ENCODE measurements at places on chromosomes 2 and 18.

- no peak for DNase-seq
Observed at GRCh38 chr2:240227538-240228428, 87.3 kb upstream of the OTOS start.

GRCh38 chr2:238458651-238459050 is 31.9 kb downstream of the ASB1 start:
- DNase-seq: no peak

GRCh38 chr2:16050261-16050907 is 110.0 kb downstream of the MYCN start:
- DNase-seq: no peak

DNA sequence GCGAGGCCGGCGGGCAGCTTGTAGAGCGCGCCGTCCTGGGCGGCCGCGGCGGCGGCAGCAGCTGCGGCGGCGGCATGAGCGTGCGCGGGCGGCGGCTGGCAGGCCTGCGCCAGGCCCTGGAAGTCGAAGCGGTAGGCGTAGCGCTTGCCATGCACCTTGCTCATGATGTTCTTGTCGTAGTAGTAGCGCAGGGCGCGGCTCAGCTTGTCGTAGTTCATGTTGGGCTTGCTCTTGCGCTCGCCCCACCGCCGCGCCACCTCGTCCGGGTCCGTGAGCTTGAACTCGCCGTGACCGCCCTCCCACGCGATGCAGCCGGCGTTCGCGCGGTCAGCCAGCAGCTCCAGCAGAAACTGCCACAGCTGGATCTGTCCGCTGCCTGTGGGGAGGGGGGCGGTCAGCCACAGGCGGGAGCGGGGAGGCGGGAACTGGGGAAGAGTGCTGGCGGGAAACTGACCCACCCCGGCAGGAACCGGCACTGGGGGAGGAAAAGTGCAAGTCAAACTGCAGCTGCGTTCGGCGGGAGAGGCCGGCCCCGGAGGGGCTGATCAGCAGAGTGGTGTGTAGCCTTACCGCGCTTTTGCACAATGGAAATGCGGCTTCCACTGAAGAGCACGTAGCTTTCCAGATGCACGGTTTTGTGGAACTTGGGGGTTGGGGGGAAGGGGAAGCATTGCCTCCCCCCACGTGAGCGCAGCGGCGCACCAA is 3.0 kb downstream of the FEV start:
- DNase-seq: no peak

DNA sequence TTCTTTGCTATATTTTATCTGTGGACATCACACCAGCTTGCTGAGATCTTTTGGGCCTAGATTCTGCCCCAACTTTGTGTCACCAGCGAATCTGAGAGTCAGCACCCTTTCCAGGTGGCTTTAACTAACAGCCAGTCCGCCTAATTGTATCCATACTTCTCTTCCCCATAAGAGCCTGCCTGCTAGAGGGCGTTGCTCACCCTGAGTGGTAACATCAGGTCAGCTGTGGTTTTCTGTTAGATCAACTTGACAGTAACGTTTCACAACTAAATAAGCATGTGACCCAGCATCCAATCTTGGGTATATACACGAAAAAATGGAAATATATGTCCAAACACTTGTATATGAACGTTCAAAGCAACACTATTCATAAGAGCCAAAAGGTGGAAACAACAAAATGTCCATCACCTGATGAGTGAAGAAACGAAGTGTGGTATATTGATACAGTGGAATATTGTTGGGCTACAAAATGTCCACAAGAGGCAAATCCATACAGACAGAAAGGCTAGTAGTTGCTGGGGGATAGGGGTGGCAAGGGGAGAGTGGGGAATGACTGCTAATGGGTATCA is 24.9 kb downstream of the EFHD1 start:
- no peak for DNase-seq

- no peak for DNase-seq
Observed at GRCh38 chr2:112893752-112894151, 17.2 kb upstream of the IL37 start.

Data from naive thymus-derived CD4-positive, alpha-beta T cell (primary cell).